ENCODE measurements at places on chromosomes 2 and 18.

GRCh38 chr18:75170916-75171315 lies 38.0 kb downstream of the PTGR3 start:
- DNase-seq = no peak

DNA sequence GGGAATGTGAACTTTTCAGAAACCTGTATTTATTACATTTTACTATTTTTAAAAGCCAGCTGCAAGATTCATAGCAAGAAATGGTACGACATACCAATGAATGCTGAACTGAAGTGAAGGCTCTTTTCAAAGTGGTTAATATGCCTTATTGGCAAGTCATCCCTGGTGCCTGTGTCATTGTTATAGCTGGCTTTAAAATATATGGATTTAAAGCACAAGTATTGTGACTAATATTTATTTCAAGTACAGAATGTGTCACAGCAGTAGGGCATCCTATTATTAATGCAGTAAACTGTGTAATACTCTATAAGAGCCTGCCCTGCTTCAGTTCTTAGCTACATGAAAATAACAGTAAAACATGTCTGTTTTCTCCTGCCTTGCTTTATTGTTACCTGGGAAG lies 10.8 kb downstream of the TSHZ1 start:
- no peak for DNase-seq

- peak; percentile 61 for DNase-seq
Observed at GRCh38 chr18:49521216-49521835, 34.3 kb upstream of the C18orf32 start.

GRCh38 chr2:17658251-17658843 lies 95.3 kb downstream of the SMC6 start:
- no peak for DNase-seq

Measured in NCI-H187 treated with DMSO at 0.1 percent for 48 hours (cell line).